ENCODE measurements at places on chromosomes 1 and 21.

DNA sequence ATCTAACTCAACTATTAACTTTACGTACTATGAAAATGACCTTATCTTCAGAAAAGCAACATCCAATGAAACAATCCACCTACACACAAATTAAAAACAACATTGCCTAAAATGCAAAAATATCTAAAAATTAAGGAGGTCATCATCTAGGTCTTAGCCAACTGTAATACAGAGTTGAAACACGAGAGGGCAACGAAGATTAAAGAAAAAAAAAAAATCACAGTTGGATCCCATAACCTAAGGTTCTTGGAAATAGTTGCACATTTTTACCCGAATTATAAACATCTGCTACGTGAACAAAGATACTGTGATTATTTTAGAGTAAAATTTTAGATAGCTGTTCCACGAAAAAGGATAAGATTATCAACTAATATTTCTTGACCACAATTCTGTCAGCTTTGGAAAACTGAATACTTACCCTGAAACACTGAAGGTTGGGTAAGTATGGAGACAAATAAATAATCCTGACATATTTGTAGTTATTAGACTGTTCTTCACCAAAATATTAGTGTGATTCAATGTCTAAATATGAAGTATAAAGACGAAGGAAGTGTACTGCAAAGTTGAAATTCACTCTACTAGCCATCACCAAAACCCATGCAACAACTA is 88.0 kb upstream of the AK4 start:
- DNase-seq: peak; percentile 74

- no peak for DNase-seq
Measured at GRCh38 chr1:158324395-158324794, 6.9 kb downstream of the CD1B start.

GRCh38 chr1:245240648-245241165 is 85.9 kb downstream of the KIF26B start:
- DNase-seq: no peak

- DNase-seq: no peak
Measured at GRCh38 chr1:76289692-76290091, 215.1 kb downstream of the ST6GALNAC3 start.

DNA sequence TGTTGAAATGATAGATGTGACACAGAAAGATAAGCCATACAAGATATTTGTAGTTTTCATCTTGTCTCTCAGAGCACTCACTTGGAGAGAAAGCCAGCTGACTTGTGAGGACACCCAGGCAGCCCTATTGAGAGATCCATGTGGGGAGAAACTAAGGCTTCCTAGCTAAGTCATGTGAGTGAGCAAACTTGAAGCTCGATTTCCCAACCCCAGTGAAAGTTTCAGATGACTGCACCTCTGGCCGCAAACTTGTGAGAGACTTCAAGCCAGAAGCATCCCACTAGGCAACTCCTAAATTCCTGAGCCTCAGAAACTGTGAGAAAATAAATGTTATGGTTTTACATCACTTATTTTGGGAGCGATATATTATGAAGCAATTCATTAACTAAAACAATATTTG is 832.3 kb downstream of the LTN1 start:
- no peak for DNase-seq

- DNase-seq: peak; percentile 41
Measured at GRCh38 chr1:169193191-169193850, 86.8 kb downstream of the ATP1B1 start.

DNA sequence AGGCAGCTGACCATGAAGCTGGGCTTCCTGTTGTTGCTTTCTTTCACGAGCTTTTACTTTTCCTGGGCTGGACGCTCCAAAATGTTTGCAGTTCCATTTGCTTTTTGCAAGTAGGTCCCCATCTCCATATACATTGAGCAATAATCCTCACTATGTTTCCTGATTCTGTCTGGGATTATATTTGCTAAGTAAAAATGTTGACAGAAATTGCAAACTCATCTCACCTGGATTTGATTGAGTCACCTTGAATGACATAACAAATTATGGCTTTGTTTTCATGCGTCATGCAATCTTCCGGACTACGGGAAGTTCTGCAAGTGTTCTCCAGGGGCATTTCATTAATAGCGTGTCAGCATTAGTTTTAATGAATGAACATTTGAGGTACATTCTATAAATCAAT is 18.9 kb downstream of the ATP5PO start:
- no peak for DNase-seq

GRCh38 chr1:27659497-27660299 is 12.3 kb downstream of the IFI6 start:
- DNase-seq: peak; percentile 92

- DNase-seq: no peak
Measured at GRCh38 chr1:173266841-173267240, 59.7 kb upstream of the TNFSF4 start.

DNA sequence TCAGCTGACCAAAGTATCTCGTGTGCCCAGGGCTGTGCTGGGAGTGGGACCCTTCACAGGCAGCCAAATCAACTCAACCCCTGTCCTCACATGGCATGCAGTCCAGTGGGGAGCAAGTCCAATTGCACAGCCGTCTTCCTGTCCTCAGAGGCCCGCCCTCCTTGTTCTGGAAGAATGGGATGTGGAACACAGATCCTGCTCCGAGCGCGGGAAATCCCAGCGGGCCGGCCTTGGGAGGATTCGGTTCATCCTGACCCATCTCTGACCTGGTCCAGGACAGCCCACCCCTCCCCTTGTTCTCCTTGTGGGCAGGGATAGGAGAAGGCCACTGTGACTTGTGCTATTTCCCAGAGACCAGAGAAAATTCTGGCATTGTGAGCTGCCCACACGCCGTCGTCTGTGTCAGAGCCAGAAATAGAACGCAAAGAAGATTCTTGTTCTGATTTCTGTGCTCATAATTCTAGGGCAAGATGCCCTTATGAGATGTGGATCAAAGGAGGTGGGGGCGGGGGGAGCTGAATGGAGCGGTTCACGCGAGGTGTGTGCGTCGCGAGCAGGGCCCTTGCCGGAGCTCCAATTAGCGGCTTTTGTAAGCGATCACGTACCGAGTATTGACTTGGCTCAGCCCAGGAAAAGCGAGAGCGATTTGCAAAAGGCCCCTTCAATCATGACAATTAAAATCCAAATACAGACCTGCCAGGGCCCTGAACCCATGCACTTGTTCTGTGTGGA is 79.2 kb downstream of the AJAP1 start:
- DNase-seq: no peak

- peak; percentile 72 for DNase-seq
Measured at GRCh38 chr1:55037733-55038551, 1.4 kb upstream of the PCSK9 start.

DNA sequence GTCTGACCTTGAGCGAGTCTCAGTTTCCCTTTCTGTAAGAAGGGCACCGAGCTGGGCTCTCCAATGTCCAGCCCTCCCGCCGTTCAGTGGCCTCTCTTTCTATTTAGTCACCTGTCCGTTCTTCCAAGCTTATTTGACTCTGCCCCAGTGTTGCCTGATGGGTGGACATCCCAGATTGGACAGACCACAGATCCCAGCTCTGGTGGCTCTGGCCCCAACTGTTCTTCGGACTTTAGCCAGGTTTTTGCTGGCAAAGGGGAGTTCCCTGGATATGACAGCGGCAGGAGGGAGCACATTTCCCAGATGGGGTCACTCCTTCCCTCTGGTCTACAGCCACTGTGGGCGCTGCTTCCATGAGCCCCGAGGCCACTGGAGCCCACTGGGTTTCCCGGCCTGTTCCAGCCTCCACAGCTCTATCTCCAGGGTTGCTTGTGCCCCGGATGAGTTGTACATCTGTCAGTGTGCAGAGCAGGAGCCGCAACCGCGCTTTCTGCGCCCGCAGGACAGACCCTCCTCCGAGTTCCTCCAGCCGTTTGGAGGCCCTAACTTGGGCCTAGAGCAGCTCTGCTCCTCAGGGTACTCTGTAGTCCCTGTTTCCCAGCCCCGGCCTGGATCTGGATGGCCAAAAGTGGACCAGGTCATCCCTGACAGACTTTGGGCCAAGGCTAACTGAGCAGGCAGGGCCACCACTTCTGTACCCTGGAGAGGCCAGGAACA is 3.8 kb downstream of the DMBX1 start:
- no peak for DNase-seq

GRCh38 chr1:75672528-75673393 is 51.7 kb upstream of the ACADM start:
- no peak for DNase-seq

DNA sequence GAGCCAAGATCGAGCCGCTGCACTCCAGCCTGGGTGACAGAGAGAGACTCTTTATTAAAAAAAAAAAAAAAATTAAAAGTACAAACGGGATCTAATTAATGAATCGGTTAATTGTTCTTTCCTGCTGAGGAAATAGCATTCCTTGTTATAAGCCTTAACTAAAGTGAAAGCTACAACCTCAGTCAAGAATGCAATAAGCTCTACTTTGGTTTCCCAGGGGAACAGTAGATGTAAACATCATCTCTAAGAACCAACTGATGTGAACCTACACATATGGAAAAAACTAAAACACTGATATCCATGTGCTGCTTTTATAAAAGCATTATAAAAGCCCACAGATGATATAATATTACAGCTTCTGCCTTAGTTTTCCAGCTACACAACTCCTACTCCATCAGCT is 41.9 kb downstream of the LPGAT1 start:
- DNase-seq: peak; percentile 30

- DNase-seq: no peak
Measured at GRCh38 chr1:55534565-55535121, 319.5 kb upstream of the USP24 start.

- DNase-seq: peak; percentile 59
Measured at GRCh38 chr21:36708286-36709029, 9.5 kb downstream of the SIM2 start.

DNA sequence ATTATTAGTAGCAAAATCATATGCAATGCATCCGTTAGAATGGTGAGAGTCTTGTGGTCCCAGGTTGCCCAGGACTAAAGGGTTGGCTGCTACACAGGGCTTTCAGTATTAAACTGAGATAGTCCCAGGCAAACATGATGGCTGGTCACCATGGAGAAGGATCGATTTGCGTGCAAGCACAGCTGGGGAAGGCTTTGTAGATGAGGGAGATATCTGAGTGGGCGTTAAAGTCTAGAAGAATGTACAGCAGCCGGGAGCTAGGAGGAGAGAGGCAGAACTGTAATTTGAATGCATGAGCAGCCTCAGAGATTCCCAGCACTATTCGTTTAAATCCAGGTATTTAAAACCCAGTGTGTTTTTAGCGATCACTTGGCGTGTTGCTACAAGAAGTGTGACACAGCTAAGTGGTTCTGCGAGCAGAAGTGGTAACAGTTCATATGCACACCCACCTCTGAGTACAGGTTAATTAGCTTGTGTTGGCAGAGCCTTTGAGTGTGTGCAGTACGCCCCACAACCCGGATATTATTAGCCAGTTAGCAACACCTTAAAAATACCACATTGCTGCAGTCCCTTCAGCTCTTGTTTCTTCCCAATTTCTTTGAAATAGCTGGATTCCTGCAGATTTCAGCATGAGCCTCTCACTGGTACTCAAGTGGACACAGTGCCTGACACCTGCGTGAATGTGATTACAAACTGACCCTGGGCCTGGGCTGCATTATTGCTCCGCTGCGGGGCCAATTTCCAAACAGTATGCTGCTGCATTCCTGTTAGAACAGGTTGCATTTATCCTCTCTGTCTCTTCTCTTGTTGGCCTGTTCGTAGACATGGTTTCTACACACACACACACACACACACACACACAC is 67.2 kb upstream of the SCAF4 start:
- DNase-seq: peak; percentile 34

GRCh38 chr1:157348538-157349480 is 203.5 kb downstream of the FCRL5 start:
- no peak for DNase-seq

DNA sequence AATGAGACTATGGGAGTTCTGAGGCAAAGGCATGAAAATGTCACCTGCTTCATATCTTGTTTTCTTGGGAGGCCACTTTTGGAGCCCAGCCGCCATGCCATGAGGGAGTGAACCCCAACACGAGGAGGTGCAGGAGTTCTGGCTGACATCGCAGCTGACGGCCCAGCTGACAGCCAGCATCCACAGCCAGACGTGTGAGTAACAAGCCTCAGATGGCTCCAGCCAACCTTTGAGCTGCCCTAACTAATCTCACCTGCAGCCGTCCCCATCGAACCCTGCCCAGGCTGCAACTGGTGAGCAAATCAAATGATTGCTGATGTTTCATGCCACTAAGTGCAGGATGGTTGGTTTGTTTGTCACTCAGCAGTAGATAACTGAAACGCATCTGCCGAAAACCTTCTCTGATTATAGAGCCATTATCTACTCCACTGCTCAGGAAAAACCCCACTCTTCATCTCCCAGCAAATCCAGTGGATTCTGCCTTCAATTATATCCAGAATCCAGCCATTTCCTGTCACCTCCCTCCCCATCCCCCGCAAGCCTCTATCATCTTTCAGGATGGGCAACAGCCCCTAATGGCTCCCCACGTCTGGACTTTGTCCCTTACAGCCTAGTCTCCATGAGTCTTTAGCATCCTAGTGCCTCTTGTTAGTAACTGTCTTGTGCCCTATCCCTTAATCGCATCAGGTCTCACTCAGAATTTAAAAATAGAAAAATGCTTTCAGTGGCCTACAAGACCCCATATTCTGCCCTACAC is 18.5 kb upstream of the RAB4A start:
- no peak for DNase-seq

DNA sequence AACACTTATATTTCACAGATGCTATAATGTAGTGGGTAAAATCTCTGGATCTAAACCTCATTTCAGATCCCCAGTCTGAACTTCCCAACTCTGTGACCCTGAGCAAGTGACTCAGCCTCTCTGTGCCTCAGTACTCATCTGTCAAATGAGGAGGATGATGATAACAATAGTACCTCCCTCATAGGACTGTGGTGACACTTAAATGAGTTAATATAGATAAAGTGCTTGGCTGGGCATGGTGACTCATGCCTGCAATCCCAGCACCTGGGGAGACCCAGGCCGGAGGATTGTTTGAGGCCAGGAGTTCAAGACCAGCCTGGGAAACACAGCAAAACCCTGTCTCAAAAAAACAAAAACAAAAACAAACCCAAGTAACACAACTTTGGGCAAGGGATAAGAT is 4.7 kb upstream of the ECE1 start:
- no peak for DNase-seq

GRCh38 chr1:221711656-221712055 is 30.2 kb downstream of the DUSP10 start:
- DNase-seq: no peak

- DNase-seq: no peak
Measured at GRCh38 chr21:26165331-26165730, 5.2 kb downstream of the APP start.
